ENCODE measurements at places on chromosomes 4 and X.

DNA sequence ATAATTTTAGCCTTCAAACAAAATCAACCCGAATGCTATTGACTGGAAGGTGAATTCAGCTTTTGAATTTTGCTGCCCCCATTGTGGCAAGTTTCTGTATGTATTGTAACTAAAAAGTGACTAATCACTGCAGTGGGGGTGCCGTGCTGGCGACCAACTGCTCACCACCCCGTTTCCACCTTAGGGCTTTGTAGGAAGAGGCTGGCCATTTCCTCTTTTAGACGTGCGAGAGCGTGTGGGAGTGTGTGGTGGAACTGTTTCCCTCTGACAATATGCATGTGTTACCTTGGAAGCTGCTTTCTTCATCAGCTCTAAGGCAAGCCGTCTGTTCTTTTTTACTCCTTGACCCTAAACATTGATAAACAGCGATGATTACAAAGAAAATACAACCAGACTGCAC is 78.8 kb downstream of the SEL1L3 start:
- DNase-seq = no peak

- no peak for DNase-seq
Observed at GRCh38 chrX:29662759-29663503, 552.4 kb upstream of the MAGEB2 start.

- no peak for DNase-seq
Observed at GRCh38 chr4:150145946-150146340, 67.7 kb downstream of the DCLK2 start.

DNA sequence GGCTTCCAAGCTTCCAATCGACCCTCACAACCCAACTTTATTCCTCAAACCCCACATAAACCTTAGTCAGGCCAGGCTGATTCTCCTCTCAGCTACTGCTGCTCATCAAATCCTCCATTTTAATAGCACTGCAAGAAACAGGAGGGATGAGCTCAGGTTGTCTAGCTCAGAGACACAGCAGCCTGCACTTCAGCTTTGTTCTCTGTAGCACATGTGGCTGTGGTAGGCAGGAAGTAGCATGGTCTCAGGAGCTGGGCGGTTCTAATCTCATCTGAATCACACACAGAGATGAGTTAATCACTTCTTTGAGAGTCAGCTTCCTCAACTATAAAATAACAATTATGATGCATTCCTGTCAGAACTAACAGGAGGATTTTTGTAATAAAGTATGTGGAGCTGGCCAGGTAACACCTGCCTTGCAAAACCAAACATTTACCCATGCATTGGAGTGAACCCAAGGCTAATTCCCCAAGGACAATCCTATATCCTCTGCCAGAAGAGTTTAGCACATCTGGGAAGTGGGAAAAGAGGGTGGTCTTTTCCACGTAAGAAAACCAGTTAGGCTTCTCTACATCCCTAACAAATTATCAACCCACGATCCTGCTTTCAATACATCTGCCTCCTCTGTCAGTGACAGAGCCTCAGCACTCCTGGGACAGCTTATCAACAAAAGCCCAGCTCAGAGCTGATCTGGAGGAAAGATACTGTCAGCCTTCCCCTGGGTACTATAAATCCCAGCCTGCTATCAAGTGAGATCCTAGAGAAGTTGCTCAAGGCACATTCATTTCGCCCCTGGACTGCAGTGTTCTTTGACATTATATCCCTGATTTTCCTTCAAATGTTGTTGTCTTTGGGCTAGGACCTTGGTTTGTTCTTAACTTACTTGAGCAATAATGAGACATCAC is 32.8 kb downstream of the ELOVL6 start:
- DNase-seq = peak; percentile 53

DNA sequence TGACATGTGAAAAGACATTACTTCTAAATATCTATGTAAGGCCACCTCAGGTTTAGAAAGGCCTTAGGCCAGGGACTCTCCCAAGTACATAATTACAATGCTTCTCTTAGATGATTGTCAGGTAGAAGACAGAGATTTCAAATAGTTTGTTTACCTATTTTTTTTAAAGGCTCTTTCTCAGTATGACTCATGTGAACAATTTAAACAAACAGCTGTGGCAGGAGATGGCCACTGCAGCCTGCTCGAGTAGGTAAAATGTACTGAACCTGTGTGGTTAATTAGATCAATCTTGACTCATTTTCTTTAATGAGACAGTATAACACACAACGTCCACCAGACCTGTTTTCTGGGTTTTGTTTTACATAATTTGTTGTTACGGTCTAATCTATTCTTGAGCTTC is 50.2 kb downstream of the LEF1 start:
- DNase-seq = no peak

- DNase-seq = peak; percentile 73
Observed at GRCh38 chrX:153934762-153935325, at the start of gene NAA10. Gene NAA10, minus strand, starts transcription at chrX:153935037. Its CDS starts 133 bp downstream, at chrX:153934904.

DNA sequence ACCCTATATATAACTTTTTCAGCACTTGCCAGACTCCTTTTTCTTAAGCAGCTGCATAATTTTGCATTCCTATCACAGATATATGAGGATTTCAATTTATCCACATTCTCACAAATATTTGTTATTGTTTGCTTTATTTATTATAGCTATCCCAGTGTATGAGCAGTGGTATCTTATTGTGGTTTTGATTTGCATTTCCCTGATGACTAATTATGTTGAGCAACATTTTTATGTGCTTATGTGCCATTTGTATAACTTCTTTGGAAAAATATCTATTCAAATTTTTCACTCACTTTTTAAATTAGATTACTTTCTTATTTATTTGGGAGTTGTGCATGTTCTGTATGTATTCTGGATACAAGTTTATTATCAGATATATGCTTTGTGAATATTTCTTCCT is 361.9 kb downstream of the KCTD8 start:
- DNase-seq = no peak

GRCh38 chrX:19639813-19640462 is 124.6 kb upstream of the MAP3K15 start:
- no peak for DNase-seq

- no peak for DNase-seq
Observed at GRCh38 chr4:74437866-74438265, 7.1 kb upstream of the AREG start.

DNA sequence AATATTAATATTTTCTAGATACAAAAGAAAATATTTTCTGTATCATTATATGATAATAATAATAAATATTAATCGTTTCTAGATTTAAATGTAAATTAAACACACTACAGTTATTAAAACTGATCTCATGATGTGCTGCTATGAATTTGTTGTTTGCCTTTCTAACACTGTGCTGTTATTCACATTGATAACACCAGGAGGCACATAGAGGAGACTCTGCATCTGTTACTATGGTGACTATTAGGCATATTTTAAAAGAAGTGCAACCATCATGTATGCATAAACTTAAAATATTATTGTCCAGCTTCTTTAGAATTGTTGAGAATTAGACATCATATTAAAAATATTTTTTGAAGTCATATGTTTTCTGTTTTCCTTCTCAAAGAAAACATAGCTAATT is 11.8 kb upstream of the PDGFC start:
- no peak for DNase-seq

DNA sequence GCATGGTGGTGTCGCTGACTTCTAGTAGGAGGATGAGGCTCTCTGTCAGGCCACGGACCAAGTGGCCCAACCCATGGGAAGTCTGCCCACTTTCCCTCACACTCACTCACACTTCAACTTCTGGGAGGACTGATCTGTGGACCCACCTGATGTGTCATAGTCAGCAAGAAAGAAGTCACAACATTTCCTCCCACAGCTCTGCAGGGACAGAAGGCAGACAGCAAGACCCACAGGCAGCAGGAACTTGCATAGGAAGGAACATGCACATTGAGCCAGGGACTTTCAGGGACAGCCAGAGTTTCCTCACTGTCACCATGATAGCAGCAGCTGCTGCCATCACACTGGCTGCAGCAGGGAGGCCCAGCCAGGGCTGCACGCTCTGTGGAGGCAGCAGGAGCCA is 19.5 kb downstream of the XAGE5 start:
- DNase-seq = no peak

- no peak for DNase-seq
Observed at GRCh38 chr4:161813389-161813788, 350.4 kb downstream of the FSTL5 start.

DNA sequence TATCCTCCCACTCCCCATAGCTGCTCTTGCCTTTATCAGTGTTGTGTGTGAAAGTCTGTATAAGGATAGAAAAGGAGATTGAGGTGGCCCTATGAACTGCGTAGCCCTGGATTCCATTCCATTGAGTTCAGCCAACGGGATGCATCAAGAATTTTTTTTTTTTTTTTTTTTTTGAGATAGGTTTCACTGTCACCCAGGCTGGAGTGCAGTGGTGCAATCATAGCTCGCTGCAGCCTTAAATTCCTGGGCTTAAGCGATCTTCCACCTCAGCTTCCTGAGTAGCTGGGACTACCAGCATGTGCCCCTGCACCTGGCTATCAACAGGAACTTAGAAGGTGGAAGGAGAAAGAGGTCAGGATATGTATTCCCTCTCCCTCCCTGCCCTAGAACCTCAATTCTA is 187.2 kb upstream of the SPRY1 start:
- no peak for DNase-seq

DNA sequence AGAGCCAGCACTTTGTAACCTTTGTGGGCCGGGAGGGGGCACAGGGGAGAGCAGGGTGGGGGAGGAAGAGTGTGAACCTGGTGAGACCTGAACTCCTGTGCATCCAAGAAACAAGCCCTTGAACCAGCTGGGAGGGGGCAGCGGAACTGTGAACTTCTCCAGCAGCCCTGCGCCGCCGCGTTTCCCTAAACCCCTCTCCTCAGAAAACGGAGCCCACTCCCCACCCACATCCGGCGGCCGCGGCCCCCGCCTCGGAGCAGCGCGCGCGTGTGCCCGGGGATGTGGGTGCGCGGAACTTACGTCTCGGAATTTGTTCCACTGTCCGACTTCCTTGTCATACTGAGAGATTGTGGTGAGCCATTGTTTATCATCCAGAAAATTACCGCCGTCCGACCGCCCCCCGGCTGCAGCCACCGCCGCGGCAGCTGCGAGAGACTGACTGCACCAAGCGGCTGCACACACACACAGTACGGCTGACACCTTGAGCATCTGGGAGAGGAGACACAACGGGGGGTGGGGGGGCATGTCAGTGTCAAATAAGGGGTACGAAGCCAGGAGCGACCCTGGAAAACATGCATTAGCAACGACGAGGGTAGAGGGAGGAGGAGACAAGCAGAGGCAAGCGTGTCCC is 494 bp downstream of the SPOCK3 start:
- no peak for DNase-seq

- DNase-seq = no peak
Observed at GRCh38 chr4:85737254-85737653, 262.3 kb downstream of the ARHGAP24 start.

DNA sequence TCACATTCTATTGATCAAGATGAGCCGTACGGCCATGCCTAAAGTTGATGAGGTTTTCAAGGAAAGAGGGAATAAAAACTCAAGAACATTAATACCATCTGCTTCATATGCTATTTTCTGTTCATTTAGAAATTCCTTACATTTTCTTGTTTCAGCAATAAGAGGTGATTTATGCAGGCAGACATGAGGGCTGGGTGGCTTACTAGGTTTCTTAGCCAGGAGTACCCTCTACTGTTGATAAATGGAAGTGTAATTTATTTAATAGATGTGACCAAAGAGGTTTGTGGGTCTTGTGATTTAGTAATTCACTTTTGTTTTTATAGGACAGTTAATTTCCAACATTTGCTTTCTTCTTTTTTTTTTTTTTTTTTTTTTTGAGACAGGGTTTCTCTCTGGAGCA is 6.4 kb upstream of the SMIM9 start:
- DNase-seq = no peak

DNA sequence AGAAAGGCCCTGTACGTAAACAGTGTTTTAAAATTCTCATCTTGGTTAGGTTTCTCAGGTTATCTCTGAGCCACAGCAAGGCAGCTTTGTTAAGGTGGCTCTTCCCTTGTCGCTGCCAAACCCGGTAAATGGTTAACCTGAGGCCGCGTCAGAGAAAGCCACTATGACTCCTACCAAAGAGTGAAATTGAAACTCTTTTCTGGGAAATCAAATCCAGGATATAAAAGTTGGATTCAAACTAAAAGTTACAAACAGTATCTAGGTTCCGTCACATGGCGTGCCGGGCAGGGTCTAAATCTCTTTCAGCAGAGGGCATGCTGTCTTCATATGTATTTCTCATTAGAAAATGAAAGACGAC is 433 bp downstream of the MMAA start:
- DNase-seq = peak; percentile 64

GRCh38 chrX:773292-774025 is 142.9 kb downstream of the SHOX start:
- no peak for DNase-seq

DNA sequence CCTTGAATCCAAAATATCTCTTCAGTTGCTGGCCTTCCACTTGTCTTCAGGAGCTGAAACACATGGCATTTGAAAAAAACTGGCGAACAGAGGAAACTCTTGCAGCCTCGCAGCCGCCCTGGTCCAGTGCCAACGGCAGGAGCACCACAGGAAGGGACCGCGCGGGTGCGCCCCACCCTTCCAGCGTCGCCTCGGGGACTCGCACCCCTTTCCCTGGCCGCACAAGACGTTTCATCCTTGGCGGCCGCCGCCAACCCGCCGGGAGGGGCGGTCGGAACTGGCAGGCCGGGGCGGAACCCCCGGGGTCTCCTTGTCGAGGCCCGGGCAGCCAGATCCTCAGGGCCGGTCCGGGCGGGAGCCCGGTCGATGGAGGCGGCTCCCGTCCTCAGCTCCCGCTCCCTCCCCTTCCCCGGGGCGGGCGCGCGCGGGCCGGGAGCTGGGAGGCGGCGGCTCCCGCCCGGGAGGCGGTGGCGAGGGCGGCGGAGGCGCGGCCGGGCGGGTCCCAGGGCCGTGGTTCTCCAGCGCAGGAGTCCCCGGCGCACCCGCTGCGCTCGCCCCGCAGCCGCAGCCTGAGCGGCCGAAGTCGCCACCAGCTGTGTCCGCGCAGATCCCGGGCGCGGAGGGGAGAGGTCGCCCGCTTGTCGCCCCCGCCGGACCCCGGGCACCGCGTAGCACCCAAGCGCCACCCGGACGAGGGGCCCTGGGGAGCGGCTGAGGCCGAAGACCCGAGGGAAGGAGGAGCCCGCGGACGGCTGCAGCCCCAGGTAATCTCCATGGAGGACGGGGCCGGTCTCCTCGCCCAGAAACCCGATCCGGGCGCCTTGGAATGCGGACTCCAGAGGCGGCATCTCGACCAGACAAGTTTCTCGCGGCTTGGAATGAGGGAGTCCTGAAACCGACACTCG is 886 bp upstream of the NDST3 start:
- peak; percentile 7 for DNase-seq

DNA sequence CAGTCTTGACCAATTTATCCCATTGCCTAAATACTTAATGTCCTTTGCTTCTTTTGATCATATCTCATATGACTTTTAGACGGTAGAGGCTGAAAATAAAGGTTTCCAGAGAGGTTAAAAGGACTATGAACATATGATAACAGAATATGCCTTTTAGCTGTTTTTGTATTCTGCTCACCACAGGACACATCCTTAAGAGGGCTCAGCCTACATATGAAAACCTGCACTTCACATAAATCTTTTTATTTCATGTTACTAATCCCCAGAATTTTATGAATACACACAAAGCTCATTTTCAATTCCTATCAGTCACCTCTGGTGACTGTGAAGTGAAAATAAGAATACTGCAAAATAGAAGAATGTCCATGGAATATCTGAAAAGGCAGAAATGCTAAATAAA is 92.0 kb downstream of the GPM6A start:
- DNase-seq = no peak
